Ovary (tissue), 10 donors: ENCODE measurements at places on chromosomes 7 and 10.

- H3K4me3 ChIP-seq: no peak overlapping the region
- no peak overlapping the region for H3K27ac ChIP-seq
- no peak for DNase-seq
- H3K27me3 ChIP-seq: no peaks in the 10 kb centered on the region
Observed at GRCh38 chr7:99004781-99005500, 126.6 kb downstream of the TRRAP start.

- no peaks in the 10 kb centered on the region for H3K36me3 ChIP-seq
- no peaks in the 10 kb centered on the region for H3K4me1 ChIP-seq
- no peaks in the 10 kb centered on the region for H3K27me3 ChIP-seq
- no peak for DNase-seq
Observed at GRCh38 chr10:66187053-66187733, 738.6 kb upstream of the LRRTM3 start.

DNA sequence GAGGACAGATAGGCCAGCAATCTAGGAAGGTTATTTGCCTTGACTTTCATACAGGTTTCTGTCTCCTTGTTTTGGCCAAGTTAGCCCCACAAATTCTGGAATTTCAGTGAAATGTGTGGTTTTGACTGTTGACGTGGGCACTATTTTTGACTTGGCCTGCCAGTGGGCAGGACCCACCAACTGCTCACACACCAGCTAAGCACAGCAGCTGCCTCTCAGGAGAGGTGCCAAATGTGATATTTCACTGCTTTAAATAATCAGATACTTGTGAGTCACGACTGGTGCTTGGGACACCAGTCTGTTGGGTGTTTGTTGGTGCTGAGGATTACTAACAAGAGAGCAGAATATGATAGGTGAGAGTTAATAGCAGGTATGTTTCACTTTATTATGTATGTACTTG lies 409.7 kb upstream of the MTPN start:
- no peak overlapping the region for H3K4me3 ChIP-seq
- no peak overlapping the region for H3K27ac ChIP-seq
- H3K27me3 ChIP-seq: no peaks in the 10 kb centered on the region
- no peaks in the 10 kb centered on the region for H3K36me3 ChIP-seq
- no peak for DNase-seq

GRCh38 chr10:20858292-20859124 lies 38.6 kb downstream of the NEBL start:
- no peak for DNase-seq
- H3K4me1 ChIP-seq: no peaks in the 10 kb centered on the region
- H3K27me3 ChIP-seq: no peaks in the 10 kb centered on the region
- H3K27ac ChIP-seq: no peak overlapping the region
- H3K36me3 ChIP-seq: no peaks in the 10 kb centered on the region
- no peak overlapping the region for H3K4me3 ChIP-seq

- H3K4me3 ChIP-seq: no peak overlapping the region
- no peaks in the 10 kb centered on the region for H3K4me1 ChIP-seq
- no peak overlapping the region for H3K27ac ChIP-seq
- no peaks in the 10 kb centered on the region for H3K36me3 ChIP-seq
Observed at GRCh38 chr7:35003679-35004303, 33.5 kb downstream of the DPY19L1 start.

- no peaks in the 10 kb centered on the region for H3K4me1 ChIP-seq
- DNase-seq: no peak
Observed at GRCh38 chr7:108294595-108294994, 161.6 kb downstream of the NRCAM start.

- no peak for DNase-seq
- H3K27me3 ChIP-seq: no peaks in the 10 kb centered on the region
- H3K4me1 ChIP-seq: peaks cover 1% of the 10 kb centered on the region
- no peak overlapping the region for H3K27ac ChIP-seq
Observed at GRCh38 chr7:19111474-19112273, 5.8 kb downstream of the TWIST1 start.

GRCh38 chr10:59868696-59869593 lies 37.4 kb downstream of the CCDC6 start:
- no peak overlapping the region for H3K27ac ChIP-seq
- no peak for DNase-seq
- no peaks in the 10 kb centered on the region for H3K27me3 ChIP-seq
- no peaks in the 10 kb centered on the region for H3K36me3 ChIP-seq
- H3K4me1 ChIP-seq: peaks cover 19% of the 10 kb centered on the region

DNA sequence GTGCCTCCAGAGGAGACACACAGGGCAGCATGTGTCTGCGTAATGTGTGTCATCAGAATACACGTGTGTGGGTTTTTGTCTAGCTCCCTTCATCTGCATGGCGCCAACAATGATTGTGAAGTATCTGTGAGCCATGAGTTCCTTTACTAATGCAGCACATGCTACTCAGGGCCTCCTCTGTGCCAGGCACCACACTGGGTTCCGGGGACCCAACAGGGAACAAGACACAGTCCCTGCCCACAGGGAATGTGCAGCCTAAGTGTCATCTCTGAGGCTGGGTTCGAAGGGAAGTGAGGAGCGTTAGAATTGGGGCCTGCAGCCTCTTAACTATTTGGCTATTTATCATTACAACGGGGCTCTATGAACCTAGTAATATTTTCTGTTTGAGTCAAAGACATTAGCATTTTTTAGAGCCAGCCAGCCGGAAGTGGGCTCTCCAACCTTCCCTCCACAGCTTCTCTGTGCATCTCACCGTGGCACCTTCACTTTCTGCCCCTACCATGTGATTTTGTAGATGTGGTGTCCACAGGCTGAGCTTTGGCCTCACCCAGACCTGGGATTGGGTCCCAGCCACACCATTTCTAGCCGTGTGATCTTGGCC lies 43.9 kb upstream of the SRGN start:
- no peaks in the 10 kb centered on the region for H3K4me1 ChIP-seq
- no peak overlapping the region for H3K27ac ChIP-seq
- DNase-seq: no peak
- H3K27me3 ChIP-seq: no peaks in the 10 kb centered on the region
- H3K36me3 ChIP-seq: no peaks in the 10 kb centered on the region
- H3K4me3 ChIP-seq: no peak overlapping the region

GRCh38 chr10:109504401-109504800 lies 418.9 kb downstream of the XPNPEP1 start:
- H3K27me3 ChIP-seq: no peaks in the 10 kb centered on the region
- no peak overlapping the region for H3K4me3 ChIP-seq
- no peaks in the 10 kb centered on the region for H3K36me3 ChIP-seq

DNA sequence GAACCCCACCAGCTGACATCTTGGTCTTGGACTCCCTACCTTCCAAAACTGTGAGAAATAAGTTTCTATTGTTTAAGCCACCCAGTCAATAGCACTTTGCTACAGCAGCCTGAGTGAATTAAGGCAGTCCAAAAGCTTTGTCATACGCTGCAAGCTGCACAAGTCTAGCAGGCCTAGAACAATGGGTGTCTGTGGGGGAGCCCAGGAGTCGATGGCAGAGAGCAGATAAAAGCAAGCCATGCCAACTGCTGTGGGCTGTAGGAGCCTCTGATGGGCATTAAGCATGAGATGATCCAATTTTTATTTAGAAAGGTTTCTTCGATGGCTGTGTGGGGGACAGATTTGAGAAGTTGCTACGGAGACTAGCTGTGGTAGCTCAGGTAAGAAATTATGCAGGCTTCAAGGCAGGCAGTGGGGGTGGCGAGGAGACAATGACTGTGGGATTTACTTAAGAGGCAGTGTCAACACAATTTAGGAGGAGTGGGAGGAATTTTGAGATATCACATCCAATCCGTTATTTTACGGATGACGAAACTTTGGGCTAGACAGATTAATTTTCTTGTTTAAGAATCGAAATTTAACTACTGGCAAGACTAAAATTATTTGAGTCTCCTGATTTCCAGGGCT lies 110.4 kb downstream of the NRCAM start:
- no peaks in the 10 kb centered on the region for H3K4me1 ChIP-seq
- no peak for DNase-seq
- H3K36me3 ChIP-seq: no peaks in the 10 kb centered on the region
- H3K4me3 ChIP-seq: no peak overlapping the region
- no peaks in the 10 kb centered on the region for H3K27me3 ChIP-seq
